ENCODE measurements at places on chromosomes 13 and 19.

- DNase-seq: no peak
Measured at GRCh38 chr13:97116754-97117153, 105.4 kb upstream of the MBNL2 start.

- no peak for DNase-seq
Measured at GRCh38 chr13:103716718-103717117, 650.5 kb upstream of the SLC10A2 start.

- DNase-seq: no peak
Measured at GRCh38 chr19:15159251-15159650, 41.5 kb downstream of the NOTCH3 start.

- no peak for DNase-seq
Measured at GRCh38 chr19:989381-990081, 5.4 kb downstream of the WDR18 start.

- DNase-seq: no peak
Measured at GRCh38 chr13:74871369-74872070, 610.4 kb downstream of the TBC1D4 start.

GRCh38 chr19:17488593-17489391, 18.5 kb downstream of the SLC27A1 start:
- peak; percentile 45 for DNase-seq

- DNase-seq: no peak
Measured at GRCh38 chr13:51632591-51633362, 48.5 kb downstream of the WDFY2 start.

GRCh38 chr13:37401721-37402120, 196.8 kb downstream of the POSTN start:
- no peak for DNase-seq

GRCh38 chr13:62704875-62705274, 1289.2 kb upstream of the PCDH20 start:
- DNase-seq: no peak

DNA sequence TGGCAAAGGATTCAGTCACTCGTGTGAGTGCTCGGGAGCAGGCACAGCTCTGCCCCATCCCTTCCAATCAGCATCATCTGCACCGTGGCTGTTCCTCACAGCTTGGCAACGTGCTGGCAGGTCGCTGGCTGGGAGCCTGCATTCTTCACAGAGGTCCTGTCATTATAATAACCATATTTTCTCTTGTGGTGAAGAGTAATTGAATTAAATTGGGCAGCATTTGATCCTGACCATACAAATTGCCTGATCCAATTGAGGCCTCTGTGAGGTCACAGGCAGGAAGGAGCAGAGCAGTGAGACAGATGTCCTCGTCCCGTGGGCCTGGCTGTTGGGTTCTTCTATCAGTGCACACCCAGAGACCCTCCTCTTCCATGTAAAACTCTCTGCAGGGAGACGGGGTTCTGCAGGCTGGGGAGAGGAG, 407.8 kb downstream of the COG6 start:
- DNase-seq: no peak

GRCh38 chr19:4012092-4012974, 4.8 kb downstream of the PIAS4 start:
- DNase-seq: no peak

GRCh38 chr19:45674946-45675345, 6.9 kb downstream of the GIPR start:
- no peak for DNase-seq

GRCh38 chr19:687569-688166, 7.6 kb downstream of the PRSS57 start:
- DNase-seq: no peak

- DNase-seq: no peak
Measured at GRCh38 chr13:23608701-23609413, 38.6 kb downstream of the TNFRSF19 start.

DNA sequence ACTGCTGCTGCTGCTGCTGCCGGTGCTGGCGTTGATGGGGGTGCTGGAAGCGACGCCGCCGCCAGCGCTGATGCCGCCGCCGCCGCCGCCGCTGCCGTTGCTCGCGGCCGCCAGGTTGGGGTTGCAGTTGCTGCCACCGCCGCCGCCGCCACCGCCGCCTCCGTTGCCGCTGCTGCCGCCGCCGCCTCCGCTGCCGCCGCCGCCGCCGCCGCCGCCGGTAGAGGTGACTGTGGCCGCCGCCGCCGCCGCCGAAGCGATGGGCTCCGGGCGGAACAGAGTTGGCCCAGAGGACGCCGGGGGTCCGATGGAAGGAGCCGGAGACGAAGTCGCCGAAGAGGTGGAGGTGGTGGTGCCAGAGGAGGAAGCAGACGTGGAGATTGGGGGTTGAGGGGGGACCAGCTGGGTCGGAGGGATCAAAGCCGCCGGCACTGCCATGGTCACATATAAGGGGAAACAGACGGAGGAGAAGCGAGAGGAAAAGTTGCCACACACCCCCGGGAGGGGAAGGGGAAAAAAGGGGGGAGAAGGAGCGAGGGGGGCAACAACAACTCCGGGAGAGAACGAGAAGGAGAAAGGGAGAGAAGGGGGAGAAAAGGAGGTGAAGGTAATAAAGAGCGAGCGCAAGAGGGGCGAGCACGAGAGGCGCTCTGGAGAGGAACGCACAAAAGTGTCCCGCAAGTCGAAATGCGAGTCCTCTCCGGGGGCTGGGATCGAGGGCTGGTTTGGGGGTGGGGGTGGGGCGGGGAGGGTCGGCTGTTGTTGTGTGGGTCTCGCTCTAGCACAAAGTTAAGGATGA, 471 bp downstream of the DACH1 start:
- DNase-seq: no peak

DNA sequence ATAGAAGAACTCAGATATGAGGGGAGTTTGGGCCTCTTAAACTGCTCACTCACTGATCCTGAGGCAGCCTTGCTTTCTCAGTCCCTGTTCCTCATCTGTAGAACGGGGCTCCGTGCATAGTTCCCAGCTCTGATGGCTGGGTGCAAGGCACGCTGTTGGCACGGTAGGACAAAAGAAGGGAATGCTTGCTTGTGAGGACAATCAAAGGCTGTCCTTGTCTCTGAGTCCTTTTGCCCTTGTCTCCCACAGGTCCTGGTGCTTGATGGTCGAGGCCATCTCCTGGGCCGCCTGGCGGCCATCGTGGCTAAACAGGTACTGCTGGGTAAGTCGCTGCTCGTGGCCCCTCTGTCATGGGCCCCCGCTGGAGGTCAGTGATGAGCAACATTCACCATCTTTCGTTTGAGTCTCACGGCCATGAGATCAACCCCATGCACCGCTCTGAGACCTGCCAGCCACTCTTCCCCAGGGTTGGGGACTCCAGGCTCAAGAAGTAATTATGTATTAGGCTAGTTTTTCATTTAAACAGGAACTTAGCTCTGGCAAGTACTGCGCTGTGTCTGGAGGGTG, 2.3 kb downstream of the RPL13A start:
- DNase-seq: no peak

Data from stimulated activated CD8-positive, alpha-beta memory T cell treated with anti-CD3 and anti-CD28 coated beads, Interleukin-7, amount 100 ng/mL, for 1 hour (primary cell).